ENCODE measurements at places on chromosomes 2 and 18. TPM values are rescaled to one million over a fixed set of nuclear protein-coding genes. Genes with fewer than 3 reads are reported as not detected.

Gene COPS7B
- 57.7 TPM for total RNA-seq

Gene GTF2A1L
- total RNA-seq: not detected

Gene ING5
- total RNA-seq: 80.8 TPM

Gene ZNF638
- total RNA-seq: 163 TPM

Gene IL1R2
- not detected for total RNA-seq

Gene ZNF804A
- not detected for total RNA-seq

Gene SLC38A11
- 0.74 TPM for total RNA-seq

Gene ESPNL
- total RNA-seq: 0.34 TPM

Gene ASB18
- not detected for total RNA-seq

Gene WIPF1
- total RNA-seq: 408 TPM

Gene TLX2
- not detected for total RNA-seq

Gene CCL20
- not detected for total RNA-seq
